Activated naive CD8-positive, alpha-beta T cell treated with anti-CD3 and anti-CD28 coated beads for 36 hours (primary cell): ENCODE measurements at places on chromosomes 12 and 14. TPM values are rescaled to one million over a fixed set of nuclear protein-coding genes. Genes with fewer than 3 reads are reported as not detected.

- H3K36me3 ChIP-seq: peaks cover 19% of the 10 kb centered on the region
- no peaks in the 10 kb centered on the region for H3K27me3 ChIP-seq
- no peak for DNase-seq
Observed at GRCh38 chr14:102055181-102055901, 31.5 kb downstream of the HSP90AA1 start.

The ARHGAP9 gene
- 162 TPM for total RNA-seq

The RHOJ gene
- not detected for total RNA-seq

The NTS gene
- total RNA-seq: not detected

The TMEM233 gene
- not detected for total RNA-seq
